Smooth muscle cell of the umbilical artery (primary cell): ENCODE measurements at places on chromosomes 4 and X. TPM values are rescaled to one million over a fixed set of nuclear protein-coding genes. Genes with fewer than 3 reads are reported as not detected.

The CHRNA9 gene
- total RNA-seq: not detected in 2 replicates

The TBC1D8B gene
- 36.2 and 44.4 TPM in 2 replicates for total RNA-seq

The COL25A1 gene
- total RNA-seq: 2.7 and 5.0 TPM in 2 replicates

The CT45A6 gene
- not detected in 2 replicates for total RNA-seq

The AFM gene
- total RNA-seq: not detected in 2 replicates

The CCKAR gene
- total RNA-seq: 0.09 and 0.30 TPM in 2 replicates

The SFRP2 gene
- total RNA-seq: not detected in 2 replicates

The TMEM35A gene
- 4.2 and 10.1 TPM in 2 replicates for total RNA-seq

The XAGE2 gene
- total RNA-seq: not detected in 2 replicates

The ZAR1 gene
- not detected in 2 replicates for total RNA-seq

The SNCA gene
- 27.9 and 30.1 TPM in 2 replicates for total RNA-seq

The TMEM154 gene
- total RNA-seq: 4.8 and 9.8 TPM in 2 replicates

The YY2 gene
- total RNA-seq: 2.1 and 3.8 TPM in 2 replicates

The SLC9A7 gene
- total RNA-seq: 69.8 and 158 TPM in 2 replicates

The PABPC1L2B gene
- total RNA-seq: not detected in 2 replicates

The PDE6B gene
- 0.32 and 1.2 TPM in 2 replicates for total RNA-seq
